ENCODE measurements at places on chromosomes 1 and 21.
A peak's percentile ranks its signal among the peaks of the same experiment; 100 is the strongest.

- no peak for DNase-seq
Measured at GRCh38 chr1:193558491-193559028, 372.1 kb upstream of the B3GALT2 start.

- no peak for DNase-seq
Measured at GRCh38 chr1:170296211-170296610, 150.5 kb downstream of the NTMT2 start.

DNA sequence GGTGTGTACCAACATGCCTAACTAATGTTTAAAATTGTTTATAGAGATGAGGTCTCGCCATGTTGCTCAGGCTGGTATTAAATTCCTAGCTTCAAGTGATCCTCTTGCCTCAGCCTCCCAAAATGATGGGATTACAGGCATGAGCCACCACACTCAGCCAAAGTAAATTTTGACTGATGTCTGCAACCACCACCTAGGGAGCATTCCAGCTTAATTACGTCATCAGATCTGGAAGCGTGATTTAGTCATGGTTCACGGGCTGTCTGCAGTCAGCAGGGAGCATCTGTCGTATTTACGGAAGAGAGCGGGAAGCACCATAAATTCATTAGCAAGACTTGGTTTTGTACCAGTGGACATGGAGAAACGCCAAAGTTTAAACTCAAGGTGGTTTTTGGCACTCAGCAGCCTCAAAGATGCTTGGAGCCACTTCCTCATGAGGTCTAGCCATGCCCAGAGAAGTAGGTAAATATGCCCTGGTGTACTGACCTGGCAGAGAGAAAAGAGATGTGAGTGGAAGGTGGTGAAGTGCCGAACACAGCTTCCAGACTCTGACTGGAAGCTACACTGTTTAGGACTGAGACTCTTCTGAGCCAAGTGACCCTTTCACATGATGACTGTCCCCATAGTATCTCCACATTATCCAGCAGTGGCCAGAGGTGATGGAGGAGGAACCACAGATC is 60.8 kb upstream of the SLC35F3 start:
- no peak for DNase-seq

GRCh38 chr1:55876276-55877060 is 661.3 kb upstream of the USP24 start:
- DNase-seq, result no peak

GRCh38 chr1:95584315-95584714 is 350.3 kb downstream of the RWDD3 start:
- no peak for DNase-seq

- no peak for DNase-seq
Measured at GRCh38 chr1:221327954-221328353, 413.9 kb downstream of the DUSP10 start.

DNA sequence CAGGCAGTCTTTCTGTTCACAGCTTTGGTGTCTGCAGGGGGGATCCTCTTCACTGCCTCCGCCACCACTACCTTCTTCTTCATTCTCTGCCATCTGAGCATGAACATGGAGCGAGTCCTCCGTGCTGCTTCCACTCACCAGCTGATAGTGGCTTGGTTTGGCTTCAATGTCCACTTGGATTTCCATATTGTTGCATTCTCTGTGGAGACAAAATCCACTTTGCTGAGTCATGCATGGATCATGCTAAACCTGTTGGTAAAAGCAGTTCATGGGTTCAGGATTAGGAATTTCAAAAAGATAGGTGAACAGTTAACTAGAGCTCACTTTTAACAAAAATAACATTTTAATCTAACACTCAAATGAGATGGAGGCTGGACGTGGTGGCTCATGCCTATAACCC is 27.5 kb downstream of the RNF19B start:
- no peak for DNase-seq

GRCh38 chr1:114088392-114089299 is 65.0 kb downstream of the SYT6 start:
- DNase-seq, result no peak

GRCh38 chr1:15028102-15028501 is 125.4 kb upstream of the TMEM51 start:
- DNase-seq, result no peak

GRCh38 chr1:51348147-51348527 is 17.8 kb upstream of the TTC39A start:
- DNase-seq, result no peak

DNA sequence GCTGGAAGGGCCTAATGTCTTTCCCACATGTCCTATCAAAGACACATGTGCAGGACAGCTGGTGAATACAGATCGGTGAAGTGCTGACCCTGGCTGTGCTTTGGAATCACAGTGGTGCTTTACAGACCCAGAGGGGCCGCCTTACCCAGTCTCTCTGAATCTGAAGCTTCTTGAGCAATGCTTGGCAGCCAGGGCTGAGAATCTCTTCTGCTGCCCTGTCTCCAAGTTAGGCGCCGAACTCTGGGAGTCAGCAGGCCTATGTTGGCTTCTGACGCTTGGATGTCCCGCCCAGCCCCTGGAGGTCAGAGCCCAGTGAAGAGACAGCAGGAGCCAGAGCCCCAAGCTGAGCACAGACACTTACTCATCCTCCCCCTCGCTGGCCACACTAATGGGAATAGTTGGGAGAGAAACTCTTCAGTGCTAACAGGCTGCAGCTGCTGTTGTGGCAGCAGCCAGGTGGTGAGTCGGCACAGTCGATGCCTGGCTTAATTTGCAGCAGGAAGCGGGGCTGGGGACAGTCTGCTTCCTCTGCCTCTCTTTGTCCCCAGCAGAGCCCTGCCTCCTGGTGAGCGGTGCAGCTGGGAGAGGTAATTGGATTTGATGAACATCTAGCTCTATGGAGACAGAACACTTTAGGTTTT is 68.1 kb downstream of the URB2 start:
- no peak for DNase-seq

- no peak for DNase-seq
Measured at GRCh38 chr1:202958544-202959275, 598 bp upstream of the ADIPOR1 start.

- no peak for DNase-seq
Measured at GRCh38 chr21:29430030-29430429, 131.3 kb downstream of the BACH1 start.

DNA sequence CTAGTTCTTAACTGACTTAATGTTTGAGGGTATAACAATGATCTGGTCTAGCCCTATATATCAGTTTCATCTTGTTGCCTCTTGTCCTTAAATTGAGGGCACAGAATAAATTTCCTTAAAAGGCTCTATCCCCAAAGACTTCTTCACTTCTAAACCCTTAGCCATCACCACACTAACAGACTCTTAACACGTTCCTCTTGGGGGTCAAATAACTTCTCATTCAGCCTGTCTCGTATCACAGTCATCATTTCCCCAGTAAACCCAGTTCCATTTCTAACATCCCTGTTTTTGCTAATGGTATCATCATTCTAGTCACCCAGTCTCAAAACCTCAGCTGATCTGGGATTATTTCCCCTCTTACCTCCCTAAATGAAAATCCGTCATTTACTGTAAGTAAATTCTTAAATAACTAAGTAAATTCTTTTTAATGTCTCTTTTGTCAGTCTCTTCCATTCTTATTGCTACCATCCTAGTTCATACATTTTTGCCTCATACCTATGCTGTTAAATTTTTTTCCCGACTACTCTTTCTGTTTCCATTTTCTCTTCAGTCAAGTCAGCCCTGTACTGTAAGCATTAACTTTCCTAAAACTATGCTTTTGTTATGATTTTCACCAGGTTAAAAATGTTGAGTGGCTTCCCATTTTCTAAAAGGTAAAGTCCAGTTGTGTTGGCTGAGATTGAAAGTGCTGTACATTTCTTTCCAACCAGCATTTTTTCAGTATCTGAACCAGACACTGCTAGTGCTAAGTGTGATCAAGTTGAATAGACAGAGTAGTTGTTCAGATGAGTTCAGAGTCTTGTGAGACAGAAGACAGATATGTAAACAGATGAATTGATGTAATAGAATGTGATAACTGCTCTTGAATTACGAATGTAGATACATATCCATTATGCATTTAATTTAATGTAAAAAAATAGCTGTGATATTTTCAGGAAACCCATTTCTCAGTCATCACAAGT is 6.9 kb downstream of the CTTNBP2NL start:
- no peak for DNase-seq

- peak; percentile 54 for DNase-seq
Measured at GRCh38 chr1:32249831-32250525, 1.1 kb upstream of the LCK start.

GRCh38 chr1:6976044-6976375 is 190.8 kb downstream of the CAMTA1 start:
- DNase-seq, result no peak

GRCh38 chr1:218297867-218298266 is 12.8 kb downstream of the RRP15 start:
- DNase-seq, result no peak

GRCh38 chr1:162536511-162536910 is 25.0 kb upstream of the UAP1 start:
- DNase-seq, result no peak

GRCh38 chr1:93080179-93080823 is 1.2 kb downstream of the MTF2 start:
- DNase-seq, result no peak

- no peak for DNase-seq
Measured at GRCh38 chr21:41029571-41029970, 138.4 kb upstream of the BACE2 start.

DNA sequence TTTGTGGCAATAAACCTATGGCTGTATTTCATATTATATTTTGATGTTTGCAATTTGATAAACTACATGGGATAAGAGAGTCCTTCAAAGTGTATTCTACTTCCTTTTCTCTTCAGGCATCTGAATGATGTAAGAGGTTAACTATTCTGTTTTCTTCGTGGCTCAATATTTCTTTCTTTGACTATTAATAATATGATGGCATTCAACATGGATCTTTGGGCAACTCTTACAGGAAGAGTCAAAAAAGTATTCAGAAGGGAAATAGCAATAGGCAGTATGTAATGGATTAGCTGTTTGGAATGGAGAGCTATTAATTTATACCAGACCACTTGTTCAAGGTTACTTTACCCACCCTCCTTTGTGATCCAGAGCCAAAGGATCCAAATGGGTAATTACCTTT is 74.4 kb downstream of the HMCN1 start:
- no peak for DNase-seq

DNA sequence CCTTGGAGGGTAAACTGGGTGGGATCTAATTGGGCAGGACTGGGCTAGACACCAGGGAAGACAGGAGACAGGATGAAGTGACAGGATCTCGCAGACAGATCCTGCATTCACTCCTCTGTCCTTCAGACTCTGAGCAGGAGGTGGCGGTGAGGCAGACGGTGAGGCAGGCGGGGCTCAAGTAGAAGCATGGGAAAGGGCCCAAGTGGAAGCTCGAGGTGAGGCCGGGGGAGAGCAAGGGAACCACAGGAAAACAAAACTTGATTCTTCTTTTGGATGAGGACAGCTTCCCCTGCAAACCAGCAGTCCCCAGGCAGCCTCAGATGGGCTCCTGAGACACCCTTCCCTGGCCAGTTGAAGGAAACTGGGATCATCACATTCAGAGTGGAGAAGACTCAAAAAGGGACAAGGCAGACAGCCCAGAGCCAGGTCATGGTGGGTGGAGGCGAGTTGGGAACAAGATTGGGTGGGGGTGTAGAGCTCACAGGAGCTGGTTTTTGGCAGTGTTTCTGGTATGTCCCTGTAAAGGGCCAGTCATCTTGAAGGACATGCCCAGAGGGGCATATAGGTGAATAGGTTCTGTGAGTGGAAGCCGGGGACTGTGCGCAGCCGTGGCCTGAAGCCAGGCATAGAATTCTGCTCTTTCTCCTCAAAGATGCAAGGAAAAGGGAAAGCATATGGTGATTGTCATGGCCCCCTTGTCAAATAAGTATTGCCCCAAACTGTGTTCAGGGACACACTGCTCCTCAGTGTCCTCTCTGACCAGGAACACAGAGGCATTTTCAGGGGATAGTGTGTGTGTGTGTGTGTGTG is 18.0 kb downstream of the INKA2 start:
- DNase-seq, result no peak

DNA sequence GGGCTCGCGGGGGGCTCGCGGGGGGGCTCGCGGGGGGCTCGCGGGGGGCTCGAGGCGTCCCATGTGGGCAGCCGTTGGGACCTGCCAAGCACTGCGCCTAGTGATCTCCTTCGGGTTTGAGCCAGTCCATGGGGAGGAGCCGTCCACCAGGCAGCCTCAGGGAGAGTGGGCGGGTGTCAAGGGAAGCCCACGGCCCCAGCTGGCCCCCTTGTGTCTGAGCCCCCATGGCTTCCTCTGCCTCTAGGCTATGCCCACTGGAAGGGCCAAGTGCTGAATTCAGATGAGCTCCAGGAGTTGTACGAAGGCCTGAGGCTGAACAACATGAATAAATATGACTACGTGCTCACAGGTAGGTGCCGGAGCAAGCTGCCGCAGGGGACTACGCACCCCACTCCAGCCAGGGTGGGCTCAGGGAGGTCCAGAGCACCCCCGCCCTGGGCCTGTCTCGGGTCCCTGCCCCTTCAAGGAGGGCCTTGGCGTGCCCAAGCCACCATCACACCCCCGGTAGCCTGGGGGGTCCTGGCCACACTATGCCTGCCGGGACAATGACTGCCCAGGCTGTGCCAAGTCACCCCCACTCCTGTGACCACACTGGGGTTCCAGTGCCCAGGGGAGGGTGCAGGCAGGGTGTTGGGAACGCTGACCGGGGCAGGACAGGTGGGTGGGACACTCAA is 22.6 kb downstream of the PDXK start:
- no peak for DNase-seq

DNA sequence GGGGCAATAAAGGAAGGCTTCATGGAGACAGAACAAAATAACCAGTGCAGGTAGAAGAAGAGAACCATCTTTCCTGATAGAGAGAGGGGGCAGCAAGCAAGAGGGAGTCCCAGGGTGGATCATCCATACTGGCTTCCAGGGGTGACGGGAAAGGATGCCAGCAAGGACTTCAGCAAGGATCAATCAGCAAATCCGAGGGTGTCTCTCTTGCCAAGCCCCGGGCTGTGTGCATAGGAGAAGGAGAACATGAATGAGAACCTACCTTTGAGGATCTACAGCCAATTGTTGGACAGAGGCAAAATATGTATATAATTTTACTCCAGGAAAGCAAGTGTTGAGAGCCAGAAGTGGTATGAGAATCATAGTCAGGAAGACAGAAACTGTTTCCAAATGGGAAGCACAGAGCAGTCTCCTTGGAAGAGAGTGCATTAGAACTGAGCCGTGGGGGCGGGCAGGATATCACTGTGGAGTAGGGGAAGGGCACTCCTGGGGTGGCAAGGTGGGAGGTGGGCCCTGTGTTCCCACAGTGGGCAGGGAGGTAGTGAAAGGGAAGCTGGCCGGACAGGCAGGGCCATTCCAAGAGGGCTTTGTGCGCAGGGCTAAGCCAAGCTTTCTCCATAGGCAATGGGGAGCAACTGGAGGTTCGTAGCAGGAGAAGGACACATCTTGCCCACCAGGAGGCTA is 1.1 kb upstream of the S100A9 start:
- DNase-seq, result no peak

- no peak for DNase-seq
Measured at GRCh38 chr1:942411-942821, 16.6 kb downstream of the NOC2L start.

- no peak for DNase-seq
Measured at GRCh38 chr1:221575605-221576004, 166.3 kb downstream of the DUSP10 start.

GRCh38 chr1:156834322-156834721 is 17.7 kb upstream of the SH2D2A start:
- no peak for DNase-seq

- no peak for DNase-seq
Measured at GRCh38 chr1:236009191-236009590, 55.7 kb downstream of the NID1 start.
